ENCODE measurements at places on chromosomes 11 and 22.

GRCh38 chr11:21622995-21623394 lies 569.9 kb upstream of the ANO5 start:
- DNase-seq = no peak

- peak; percentile 52 for DNase-seq
These were observed 87.4 kb upstream of the ARHGAP32 start for GRCh38 chr11:129279326-129280026.

DNA sequence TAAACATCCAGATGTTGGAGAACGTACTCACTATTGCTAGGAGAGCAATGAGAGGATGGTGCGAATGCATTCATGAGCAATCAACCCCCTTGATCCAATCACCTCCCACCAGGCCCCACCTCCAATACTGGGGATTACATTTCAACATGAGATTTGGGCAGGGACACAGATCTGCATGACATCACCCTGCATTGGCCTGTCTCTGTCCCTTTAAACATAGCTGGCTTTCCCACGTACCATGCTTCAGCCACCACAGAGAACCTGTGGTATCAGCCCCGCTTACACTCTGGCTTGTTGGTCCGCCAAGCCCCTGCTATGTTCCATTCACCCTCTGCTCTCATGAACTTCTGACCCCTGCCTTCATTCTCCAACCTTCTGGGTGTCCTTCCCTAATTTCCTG lies 157.5 kb upstream of the E2F8 start:
- no peak for DNase-seq

DNA sequence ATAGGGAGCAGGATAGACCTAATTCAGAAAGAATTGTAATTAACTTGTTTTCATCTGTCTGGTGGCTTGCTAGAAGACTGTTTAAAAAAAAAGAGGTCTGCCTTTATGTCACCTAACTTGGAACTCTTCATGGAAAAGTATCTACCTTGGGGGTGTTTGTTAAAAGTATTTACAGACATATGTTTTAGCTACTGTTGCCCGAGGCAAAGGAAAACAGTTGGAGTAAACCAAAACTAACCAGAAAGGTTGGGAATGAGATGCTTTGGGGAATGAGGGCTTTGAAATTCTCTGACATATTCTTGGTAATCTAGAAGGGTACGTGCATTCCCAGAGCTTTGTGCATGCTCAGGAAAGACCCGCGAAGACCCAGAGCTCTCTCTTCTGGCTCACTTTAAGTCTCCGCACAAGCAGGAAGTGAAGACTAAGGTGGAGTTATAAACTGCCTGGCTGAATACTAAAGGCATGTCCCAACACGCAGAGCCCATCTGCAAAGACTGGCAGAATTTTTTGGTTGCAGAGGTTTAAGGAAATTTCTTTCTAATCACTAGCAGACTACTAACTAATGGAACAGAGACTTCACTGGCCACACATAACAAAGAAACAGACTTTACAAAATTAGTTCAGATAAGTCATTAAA lies 33.2 kb downstream of the HIKESHI start:
- DNase-seq = no peak

- DNase-seq = no peak
These were observed 25.5 kb downstream of the DRD2 start for GRCh38 chr11:113449743-113450142.

DNA sequence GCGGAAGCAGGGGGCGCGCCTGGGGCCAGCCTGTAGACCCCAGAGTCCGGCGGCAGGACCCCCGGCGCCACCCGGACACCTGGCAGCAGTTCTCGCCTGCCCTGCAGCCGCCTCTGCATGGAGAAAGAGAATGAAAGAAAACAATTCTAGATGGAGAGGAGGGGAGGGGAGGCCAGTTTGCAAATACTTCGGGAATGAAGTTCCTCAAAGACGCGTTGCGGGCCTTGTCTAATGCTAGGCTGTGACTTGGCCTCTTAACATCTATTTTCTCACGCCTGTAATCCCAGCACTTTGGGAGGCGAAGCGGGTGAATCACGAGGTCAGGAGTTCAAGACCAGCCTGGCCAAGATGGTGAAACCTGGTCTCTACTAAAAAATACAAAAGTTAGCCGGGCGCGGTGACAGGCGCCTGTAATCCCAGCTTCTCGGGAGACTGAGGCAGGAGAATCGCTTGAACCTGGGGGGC lies 2.1 kb upstream of the BARX2 start:
- no peak for DNase-seq

- DNase-seq = no peak
These were observed 51.6 kb downstream of the SMIM38 start for GRCh38 chr11:69207165-69207889.
